Activated CD8-positive, alpha-beta memory T cell treated with anti-CD3 and anti-CD28 coated beads for 48 hours (primary cell): ENCODE measurements at places on chromosomes 1 and 21.

DNA sequence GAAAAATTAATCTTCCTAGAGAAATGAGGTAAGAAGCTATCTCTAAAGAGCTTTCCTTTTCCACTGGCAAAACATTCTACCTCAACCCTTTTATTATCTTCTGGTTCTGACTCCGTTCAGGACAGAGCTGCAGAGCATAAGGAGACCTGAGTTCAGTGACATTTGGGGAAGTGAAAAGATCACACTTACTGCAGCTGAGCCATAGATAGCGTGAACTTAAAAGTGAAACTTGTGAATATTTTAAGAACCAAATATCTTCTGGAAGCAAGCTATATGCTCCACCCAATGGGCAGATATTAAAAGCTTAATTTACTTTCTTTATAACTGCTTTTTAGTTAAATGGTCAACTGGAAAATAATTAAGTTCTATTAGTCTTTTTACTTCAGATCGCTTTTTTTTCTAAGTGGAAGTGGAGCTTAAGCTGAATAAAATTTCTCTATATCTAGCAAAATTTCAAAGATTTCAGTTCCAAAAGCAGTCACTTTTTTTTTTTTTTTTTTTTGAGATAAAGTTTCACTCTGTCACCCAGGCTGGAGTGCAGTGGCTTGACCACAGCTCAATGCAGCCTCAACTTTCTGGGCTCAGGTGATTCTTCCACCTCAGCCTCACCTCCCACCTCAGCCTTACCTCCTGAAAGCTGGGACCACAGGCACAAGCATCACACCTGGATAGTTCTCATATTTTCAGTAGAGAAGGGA is 11.9 kb downstream of the PTPN22 start:
- no peak for DNase-seq

GRCh38 chr1:109392788-109393616 is 4.7 kb downstream of the SORT1 start:
- DNase-seq: no peak

- no peak for DNase-seq
These were observed 100.6 kb downstream of the SPAG17 start for GRCh38 chr1:118084400-118084799.

- DNase-seq: no peak
These were observed 44.6 kb downstream of the ATP1A1 start for GRCh38 chr1:116417678-116418077.
